ENCODE measurements at places on chromosomes 3 and 15.

GRCh38 chr3:81620849-81621248, 140.6 kb downstream of the GBE1 start:
- DNase-seq: no peak

DNA sequence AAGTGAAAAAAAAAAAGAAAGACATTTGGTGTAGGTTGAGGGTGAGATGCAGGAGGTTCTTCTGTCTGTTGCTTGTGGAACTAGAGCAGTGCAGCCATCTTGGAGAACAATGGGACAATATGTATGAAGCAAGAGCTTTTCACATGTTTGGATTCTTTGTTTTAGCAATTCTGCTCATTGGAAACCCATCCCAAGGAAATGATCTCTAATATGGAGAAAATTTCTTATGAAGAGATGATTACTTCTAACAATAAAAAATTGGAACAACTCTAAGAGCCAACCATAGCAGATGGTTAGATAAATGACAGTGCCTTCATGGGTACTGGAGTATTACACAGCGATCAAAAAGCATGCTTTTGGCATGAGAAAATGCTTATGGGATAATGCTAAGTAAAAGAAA, 56.3 kb downstream of the RASGRF1 start:
- DNase-seq: no peak

DNA sequence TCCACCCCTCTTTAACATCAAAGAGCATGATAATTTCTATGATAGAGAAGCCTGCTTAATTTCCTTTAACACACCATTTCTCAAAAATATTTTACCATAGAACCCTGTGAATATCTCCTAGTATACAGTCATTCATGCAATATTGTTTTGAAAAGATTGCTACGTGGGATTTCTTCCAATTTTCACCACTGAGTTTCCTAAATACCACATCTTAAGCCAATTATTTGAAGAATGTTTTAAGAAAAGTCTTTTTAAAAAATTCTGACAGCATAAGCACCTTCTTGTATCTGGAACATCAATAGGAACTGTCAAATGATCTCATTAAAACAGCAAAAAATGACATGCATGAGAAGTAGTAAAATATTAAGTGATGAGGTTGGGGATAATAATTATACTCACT, 1126.7 kb downstream of the TUSC7 start:
- DNase-seq: no peak

DNA sequence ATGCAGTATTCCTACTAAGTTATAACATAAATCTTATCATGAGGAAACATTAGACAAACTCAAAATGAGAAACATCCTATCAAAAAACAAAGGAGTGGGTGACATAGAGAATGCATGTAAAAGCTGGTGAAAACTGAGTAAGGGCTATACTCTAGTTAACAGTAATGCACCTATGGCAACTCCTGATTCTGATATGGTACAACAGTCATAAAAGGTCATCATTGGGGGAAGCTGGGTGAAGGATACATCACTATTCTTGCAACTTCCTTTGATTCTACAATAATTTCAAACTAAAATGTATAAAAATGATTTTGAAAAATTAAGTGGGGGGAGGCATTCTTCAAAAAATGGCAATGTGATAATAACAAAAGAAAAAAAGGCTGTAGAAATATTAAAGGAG, 6.8 kb downstream of the PIK3R4 start:
- DNase-seq: no peak

DNA sequence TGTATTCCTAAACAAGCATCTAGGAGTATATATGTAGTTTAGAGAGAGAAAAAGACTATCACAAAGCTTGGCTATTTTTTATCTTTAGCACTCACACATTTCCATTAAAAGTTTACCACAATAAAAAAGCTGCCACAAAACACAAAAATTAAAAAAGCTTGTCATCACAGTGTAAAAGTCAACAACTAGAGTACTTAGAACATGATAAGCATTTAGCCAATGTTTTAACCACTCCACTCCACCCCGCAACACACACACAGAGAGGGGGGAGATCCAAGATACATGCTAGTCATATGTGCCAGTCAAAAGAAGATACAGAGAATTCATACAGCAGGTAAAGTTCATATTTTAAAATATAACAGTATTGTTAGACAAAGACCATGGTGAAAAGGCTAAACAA, 79.7 kb downstream of the STAG1 start:
- DNase-seq: no peak

GRCh38 chr3:184474897-184475296, 86.7 kb upstream of the EPHB3 start:
- DNase-seq: no peak

DNA sequence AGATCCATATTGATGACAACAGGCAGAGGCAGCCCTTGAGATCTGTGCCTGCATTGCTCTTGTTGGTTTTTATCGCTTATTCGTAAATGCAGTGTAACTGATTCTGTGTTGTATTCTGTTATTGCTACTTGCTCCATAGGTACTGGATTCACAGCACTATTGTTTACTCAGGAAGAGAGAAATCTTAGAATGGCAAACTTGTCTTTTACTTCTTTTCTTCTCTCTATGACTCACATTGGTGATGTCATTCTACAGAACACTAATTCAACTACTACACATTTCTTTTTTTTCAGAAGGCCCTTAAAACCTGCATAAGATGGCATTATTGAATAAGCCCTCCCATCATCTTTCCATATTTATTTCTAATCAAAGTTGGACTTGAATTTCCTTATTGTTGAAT, 201.0 kb upstream of the GBE1 start:
- DNase-seq: no peak

DNA sequence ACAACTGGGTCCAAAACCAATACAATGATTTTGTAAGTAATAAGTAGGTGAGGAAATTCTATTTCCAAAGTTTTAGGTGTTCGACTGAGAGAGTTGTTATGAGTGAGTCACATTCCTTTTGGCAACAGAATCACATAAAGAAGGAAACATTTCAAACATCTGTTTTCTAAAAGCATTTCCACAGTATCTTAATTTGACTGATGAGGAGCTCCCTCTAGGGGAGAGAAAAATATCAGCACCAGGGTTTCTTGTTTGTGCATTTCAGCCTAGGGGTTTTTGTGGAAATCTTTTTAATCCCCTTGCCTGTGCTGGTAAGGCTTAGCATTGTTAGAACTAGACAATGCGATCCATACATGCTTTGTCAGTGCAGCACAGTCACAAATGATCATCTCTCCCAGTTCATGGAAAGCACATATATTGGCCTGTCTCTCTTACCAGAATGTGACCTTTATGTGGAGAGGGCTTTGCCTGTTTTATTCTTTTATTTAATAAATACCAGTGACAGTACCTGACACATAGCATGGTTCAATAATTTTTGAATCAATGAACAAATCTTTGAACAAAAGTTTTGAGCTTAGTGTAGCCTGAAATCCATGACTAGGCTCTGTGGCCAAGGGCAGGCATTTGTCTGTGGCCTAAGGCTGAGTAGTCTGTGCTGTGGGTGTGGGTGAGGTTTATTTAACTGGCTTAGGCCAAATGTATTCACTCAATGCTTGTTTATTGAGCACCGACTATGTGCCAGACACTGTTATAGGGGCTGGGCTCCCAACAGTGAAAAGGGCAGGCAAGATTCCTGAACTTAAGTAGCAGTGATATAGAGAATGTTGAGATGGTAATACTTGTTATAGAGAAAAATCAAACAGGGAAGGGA, 21.1 kb upstream of the IQCF6 start:
- DNase-seq: peak; percentile 90

DNA sequence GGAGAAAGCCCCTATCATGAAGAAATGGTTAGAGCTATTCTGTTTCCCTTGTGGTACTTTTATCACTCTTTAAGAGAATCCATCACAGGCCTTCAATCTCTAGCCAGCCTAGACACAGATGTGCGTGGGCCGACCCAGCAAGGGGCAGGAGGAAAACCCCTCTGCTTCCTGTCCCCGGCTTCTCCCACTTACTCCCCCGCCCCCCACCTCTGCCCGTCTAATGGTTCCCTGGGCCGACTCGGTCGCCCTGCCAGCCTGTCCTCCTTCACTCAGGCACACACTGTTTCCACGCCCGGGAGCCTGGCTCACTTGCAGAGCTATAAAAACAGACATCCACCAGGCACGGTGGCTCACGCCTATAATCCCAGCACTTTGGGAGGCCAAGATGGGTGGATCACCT, 58.3 kb upstream of the TFRC start:
- no peak for DNase-seq

DNA sequence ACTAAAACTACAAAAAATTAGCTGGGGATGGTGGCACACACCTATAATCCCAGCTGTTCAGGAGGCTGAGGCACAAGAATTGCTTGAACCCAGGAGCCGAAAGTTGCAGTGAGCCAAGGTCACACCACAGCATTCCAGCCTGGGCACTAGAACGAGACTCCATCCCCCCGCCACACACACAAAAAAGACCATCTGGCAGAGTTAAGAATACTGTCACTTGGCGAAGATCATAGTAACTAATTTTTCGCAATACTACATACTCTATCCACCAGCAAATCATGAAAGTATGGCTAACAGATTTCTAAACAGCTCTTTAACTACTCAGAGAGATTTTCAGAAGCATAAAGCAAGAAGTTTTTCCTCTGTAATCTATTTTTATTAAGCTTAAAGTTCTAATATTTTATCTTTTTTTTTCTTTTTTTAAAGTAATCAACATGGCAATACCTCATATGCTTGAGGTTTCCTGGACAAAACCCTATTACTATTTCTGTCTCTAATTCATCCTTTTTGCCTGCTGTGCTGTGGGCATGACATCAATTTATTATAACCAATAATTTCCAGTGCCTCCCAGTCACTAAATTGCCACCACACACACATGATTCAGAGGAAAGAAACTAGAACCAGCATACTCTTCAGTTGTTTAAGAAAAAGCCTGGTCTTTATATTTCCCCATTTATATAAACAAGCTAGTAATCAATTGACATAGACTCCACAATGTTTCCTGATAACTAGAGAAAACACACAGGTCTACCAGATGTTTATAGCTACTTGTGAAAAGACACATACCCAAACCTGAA, 46.9 kb downstream of the CHSY1 start:
- DNase-seq: no peak

GRCh38 chr15:41849204-41849603, 10.6 kb downstream of the PLA2G4B start:
- no peak for DNase-seq

All from NCI-H82 (cell line).